T follicular helper cell (primary cell): ENCODE measurements at places on chromosomes 11 and 22.

DNA sequence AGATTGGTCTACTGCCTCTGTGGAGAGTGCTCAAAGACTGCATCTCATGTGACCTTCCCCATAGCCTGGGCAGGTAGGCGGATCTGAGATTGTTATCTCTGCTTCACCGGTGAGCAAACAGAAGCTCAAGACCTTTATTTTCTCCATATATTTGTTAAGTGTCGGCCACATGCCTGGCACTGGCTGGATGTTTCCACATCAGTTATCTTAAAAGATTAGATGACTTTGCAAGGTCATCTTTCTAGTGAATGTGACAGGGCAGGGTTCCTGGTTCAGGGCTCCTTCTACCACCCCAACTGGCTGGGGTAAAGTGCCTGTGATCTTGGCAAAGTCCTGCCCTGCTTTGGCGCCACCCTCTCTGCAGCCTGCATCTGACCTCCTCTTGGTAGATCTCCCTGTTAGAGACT is 125.0 kb downstream of the CCDC81 start:
- no peak for DNase-seq

GRCh38 chr11:128294001-128294670 is 293.2 kb downstream of the ETS1 start:
- no peak for DNase-seq

DNA sequence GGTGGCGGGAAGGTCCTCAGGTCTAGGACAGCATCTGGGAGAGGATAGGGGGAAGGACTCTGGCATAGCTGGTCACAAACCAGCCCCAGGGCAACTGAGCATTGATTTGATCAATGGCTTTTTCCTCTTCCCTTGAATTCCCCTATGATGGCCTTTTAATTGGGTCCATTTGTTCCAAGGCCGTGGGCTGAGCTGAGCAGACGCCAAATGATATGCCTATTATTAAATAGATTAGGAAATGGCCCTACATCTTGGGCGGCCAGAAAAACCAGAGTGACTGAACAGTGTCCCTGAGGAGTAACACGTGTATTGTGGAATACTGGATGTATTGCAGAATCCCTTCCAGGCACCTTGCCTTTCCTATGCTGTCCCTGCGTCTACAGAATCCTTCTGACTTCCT is 26.7 kb upstream of the P2RY6 start:
- no peak for DNase-seq

DNA sequence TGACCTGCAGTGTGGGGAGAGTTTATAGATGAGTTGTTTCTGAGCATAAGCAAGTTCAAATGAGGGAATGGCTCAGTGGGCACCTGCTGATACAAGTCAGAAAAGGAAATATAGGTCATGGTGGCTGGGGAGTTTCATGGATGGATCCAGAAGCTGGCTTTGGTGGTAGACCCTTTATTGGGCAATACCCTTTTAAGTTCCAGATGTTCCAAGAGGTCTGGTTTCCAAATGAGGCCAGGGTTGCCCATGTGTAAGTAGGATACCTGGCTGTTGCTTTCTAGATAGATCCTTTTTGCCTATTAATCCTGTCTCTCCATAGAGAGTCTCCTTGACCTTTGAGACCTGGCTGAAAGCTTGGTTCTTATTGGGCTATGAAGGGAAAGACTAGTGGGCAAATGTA is 2.2 kb downstream of the STIM1 start:
- DNase-seq, result no peak

DNA sequence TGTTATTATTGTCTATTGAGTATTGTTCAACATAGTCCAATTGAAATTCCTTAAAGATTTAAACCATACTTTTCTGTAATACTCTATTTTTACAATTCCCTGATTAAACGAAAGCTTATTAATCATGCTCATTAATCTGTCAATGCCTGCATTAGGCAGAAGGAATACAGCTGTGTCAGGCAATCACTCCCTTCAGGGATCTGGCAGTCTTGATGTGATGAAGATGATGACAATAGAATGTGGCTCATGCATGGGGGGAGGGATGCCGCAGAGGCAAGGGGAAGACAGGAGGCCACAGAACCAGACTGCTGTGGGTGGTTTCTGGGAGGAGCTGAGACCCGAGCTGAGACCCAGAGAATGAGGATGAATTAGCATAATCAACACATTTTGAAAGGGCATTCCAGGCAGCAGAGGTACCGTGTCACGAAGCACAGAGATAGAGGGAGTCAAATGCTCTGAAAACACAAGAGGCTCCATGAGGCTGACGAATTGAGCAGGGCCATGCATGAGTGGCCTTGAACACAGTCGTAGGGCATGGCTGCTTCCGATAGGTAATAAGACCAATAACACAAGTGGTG is 1075.5 kb downstream of the OPCML start:
- DNase-seq, result no peak

DNA sequence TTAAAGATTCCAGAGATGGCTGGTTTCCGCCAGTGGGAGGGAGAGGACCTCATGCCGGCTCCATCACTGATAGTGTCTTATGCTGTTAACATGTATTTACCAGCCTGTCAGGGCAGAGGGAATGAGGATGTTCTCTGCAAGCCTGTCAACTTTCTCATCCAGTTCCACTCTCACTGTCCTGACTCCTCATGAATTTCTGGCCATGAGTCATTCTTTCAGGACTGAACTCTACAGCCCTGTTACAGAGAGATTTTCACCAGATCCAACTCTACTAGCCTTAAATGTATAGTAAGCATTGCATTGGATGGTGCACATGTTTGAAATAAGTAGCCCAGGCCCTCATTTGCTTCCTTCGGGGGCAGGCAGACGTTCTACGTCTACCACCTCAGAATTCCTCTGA is 387.7 kb downstream of the TMEM135 start:
- no peak for DNase-seq

- DNase-seq, result no peak
These were observed 3.6 kb upstream of the MRPL23 start for GRCh38 chr11:1943576-1943975.

DNA sequence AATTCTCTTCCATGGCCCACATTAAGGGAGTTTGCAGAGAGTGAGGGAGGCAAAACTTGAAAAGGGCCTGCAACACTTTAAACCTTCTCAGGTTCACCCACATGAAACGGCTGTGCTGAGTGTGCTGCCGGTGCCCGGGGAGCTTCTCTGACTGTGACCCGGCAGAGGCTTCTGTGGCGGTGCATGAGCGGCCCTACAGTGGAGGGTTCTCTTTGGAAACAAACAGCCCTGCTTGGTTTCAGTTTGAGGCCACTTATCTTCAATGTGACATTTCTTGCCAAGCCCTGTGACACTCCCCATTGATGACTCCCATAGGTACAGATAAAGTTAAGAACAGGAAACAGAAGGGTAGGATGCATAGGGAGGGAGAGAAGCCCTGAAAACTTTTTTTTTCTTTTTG is 31.8 kb downstream of the FAM118A start:
- peak; percentile 25 for DNase-seq

DNA sequence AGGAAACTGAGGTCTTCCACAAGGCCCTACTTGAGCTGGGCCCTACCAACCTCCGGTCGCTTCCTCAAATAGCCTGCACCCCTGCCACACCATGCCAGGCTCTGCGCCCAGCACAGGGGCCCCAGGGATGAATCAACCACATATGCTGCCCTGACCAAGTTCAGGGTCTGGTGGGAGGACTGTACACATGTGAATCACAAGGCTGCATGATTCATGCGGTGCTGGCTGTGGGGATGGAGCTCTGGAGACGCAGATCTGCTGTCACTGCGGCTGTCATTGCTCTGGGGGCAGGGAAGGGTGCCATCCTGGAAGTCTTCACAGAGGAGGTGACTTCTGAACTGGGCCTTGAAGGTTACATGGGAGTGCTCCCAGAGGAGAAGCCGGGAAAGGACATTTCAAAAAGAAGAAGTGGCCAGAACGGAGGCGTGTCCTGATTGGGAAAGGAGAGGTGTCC is 21.5 kb downstream of the CYTH4 start:
- DNase-seq, result no peak

DNA sequence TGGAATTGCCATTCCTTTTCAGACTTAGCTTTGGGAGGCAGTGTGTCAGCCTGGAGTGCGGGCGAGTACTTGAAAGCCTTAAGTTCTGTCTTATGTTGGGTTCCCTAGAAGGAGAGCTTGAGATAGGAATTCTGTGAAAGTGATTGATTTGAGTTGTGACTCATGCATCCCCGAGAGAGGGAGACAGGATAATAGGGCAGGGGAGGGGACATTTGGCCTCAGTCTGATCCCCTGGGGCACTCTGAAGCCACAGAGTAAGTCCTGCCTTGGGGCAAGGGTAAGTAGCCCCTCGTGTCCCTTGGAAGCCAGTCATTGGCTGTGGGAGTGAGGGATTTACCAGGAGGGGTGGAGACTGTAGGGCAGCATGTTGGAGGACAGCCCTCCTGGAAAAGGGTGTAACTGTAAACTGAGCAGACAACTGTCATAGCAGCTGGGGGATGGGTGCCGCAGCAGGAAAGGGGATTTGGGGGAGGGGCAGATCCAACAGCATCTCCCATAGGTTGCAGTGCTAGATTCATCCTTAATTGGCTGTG is 44.0 kb downstream of the KIAA1671 start:
- no peak for DNase-seq

DNA sequence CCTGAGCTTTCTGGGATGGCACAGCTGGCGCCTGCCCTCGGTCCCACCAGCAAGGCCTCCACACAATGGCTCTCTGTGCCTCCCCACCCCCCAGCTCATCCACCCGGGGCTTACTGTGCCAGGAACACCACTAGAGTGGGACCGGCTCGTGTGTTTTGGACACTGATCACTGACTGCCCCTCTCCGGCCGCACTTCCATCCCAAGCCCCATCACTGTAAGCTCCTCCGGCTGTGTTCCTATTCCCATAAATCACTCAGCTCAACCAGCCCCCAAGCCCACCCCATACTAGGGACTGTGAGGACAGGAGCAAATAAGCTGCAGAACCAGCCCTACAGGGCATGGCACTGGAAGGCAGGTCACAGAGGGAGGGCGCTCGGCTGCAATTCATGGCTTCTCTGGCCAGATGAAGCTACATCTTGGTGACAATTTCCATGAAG is 7.3 kb downstream of the APBB1 start:
- no peak for DNase-seq

GRCh38 chr22:44889255-44889878 is 120.4 kb downstream of the PHF21B start:
- DNase-seq, result no peak

GRCh38 chr11:86688398-86689179 is 16.2 kb upstream of the ME3 start:
- DNase-seq, result no peak

DNA sequence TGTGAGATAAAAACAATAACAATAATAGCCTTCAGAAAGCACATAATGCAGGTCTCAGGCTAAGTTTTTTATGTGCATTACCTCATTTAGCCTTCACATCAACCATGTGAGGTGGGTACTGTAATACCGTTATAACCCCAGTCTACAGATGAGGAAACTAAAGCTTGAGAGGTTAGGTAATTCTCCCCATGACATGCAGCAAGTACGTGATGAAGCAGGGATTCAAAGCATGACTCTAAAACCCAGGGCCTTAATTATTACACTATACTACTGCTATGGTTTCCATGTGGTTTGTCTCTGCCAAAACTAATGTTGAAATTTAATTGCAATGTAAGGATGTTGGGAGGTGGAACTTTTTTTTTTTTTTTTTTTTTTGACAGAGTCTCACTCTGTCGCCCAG is 37.7 kb upstream of the FDX1 start:
- no peak for DNase-seq

DNA sequence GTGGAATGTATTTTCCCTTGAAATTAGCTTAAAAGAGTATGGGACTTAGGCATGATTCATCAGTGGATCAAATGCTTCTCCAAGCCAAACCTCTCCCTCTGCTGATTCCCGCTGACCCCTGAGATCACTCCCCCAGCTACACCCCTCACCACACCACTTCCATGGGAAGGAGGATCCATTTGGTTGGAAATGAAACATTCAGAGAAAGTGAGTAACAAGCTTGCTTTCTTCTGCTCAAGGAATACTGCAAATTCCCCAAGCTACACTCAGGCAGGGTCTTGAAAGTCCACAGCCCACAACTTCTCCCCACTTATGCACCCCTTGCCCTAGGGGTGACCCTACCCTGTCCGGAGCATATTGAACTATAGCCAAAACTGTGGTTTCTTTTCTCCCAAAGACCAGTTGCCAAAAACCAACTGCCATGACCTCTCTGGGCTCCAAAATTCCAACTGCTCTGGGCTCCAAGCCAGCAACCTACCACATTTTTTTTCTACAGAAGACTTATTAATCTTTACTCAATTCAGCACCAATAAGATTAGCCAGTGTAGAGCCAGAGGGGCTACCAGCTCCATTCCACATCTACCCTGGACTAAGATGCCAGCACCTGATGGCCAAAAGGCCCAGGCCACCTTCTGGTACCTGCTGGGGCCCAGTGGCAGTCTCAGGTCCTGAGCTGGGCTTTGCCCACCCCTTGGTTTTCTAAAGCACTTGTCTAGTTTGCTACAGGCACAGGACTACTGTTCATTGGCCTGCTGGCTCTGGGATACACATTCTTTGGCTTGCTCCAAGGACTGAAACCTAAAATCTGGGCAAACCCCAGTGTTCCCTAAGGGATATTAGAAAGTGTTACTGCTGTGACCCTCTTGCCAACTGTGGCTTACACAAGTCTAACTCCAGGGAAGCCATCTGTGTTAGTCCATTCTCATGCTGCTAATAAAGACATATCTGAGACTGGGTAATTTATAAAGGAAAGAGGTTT is 101.1 kb downstream of the MICAL3 start:
- DNase-seq, result no peak

DNA sequence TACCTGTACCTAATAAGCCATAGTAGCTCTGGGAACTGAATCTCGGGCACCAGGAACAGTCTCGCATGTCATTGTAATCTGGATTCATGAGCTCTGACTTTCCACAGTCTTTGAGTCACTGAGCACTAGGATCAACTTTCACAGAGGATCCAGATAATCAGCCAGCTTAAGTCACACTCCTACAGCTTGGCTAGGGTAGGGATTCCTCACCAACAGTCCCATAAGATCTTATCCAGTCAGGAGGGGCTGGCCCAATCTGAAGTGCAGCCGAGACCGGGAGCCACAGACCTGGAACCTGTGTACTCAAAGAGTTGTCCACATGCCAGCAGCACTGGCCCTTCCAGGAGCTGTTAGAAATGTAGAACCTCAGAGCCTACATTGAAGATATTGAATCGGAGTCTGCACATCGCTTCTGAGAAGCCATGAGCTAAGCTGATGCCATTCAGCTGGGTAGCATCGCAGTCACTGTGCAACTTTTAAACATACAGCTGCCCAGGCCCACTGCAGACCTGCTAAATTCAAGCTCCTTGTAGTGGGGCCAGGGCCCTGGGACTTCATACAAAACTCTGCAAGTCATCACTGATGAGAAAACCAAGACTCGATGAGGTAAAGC is 538.8 kb upstream of the B3GAT1 start:
- DNase-seq, result no peak
